ENCODE measurements at places on chromosomes 5 and 9.
A peak's percentile ranks its signal among the peaks of the same experiment; 100 is the strongest.

DNA sequence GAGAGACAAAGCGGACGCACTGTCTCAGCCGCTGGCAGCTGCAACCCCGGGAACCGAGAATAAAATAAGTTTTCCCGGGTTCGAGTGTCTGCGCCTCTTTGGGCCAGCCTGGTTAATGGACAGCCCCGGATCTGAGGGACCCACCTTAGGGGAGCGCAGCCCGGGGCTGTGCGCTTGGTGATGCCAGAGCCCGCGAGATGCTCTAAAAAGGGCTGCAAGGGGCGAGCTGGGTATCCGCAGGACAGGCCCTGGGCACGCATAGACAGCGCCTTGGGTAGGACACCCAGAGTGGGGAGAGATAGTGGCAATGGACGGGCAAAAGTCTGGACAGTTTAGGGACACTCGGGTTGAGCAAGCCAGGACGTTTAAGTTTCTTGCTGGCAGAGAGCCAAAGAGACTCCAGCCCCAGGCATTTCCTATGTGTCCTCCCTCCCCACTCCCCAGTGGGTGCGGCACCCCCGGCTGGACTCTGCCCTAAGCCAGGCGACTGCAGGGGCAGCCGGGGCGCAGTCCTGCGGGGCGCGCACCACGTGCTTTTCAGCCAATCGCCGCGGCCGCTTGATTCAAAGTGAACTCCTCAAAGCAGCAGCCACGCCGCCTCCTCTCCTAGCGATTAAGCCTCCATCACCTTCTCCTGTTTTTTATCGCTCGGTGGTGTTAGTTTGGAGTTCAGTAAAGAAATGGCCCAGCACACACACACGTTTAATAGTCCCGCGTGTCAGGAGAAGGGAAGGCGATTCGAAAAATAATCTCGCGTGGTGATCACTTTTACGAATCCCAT lies 616 bp upstream of the ENC1 start:
- no peak for DNase-seq

DNA sequence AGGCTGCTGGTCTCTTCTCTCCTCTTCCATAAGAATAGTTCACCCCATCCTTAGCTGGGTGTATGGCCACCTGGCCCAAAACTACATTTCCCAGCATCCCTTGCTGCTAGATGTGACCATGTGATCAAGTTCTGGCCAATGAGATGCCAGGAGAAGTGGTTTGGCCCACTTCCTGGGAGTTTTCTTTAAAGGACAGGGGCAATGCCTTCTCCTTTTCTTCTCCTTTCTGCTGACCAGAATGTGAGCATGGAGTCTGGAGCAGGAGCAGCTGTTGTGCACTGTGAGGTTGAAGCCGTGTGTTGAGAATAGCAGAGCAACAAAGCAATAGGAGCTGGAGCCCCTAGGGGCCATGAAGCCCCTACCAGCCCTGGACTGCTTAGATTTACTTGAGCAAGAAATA lies 36.8 kb downstream of the C9orf50 start:
- peak; percentile 40 for DNase-seq

GRCh38 chr5:123098767-123099513 lies 9.9 kb downstream of the PRDM6 start:
- no peak for DNase-seq

GRCh38 chr5:176873541-176874172 lies 25.5 kb downstream of the HK3 start:
- no peak for DNase-seq

DNA sequence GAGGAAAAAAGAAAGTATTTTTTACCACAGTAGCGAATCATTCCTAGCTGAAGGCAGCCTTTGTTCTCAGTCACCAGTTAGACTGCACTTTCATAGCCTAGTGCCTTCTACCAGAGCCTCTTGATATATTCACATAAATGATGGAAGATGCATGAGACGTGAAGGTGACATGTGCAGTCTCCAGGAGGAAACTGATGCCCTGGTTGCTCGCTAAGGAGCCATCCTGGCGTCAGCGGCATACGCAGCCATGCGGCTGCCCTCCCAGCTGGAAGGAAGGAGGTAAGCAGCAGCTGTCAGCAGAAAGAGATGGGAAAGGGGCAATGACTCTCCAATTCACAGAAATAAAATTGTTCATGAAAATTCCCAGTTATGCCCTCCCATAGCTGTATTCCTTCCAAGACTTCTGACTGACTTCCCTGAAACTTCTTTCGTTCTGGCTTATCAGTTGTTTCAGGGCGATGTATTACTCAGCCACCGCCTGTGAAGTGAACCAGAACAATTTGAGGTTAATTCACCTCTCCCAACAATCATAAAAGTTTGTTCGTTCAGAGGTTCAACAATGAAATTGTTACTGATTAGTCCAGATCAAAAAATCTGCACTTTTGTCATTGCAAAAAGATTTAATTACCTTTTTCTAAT lies 331.2 kb downstream of the NR2F1-AS1 start:
- no peak for DNase-seq

- DNase-seq: no peak
Measured at GRCh38 chr5:174616036-174616435, 108.3 kb upstream of the MSX2 start.

GRCh38 chr5:56327809-56328208 lies 94.7 kb upstream of the ANKRD55 start:
- no peak for DNase-seq

- DNase-seq: no peak
Measured at GRCh38 chr5:10663489-10664179, 97.4 kb downstream of the DAP start.

DNA sequence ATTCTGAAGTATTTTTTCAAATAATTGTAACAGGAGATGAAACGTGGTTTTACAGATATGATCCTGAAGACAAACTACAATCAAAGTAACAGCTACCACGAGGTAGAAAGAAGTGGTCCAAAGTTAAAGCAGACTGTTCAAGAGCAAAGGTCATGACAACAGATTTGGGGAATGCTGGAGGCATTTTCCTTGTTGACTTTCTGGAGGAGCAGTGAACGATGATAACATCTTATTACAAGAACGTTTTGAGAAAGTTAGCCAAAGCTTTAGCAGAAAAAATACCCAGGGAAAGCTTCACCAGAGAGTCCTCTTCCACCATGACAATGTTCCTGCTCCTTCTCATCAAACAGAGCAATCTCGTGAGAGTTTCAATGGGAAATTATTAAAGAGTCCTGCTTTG lies 145.4 kb upstream of the NREP start:
- no peak for DNase-seq

DNA sequence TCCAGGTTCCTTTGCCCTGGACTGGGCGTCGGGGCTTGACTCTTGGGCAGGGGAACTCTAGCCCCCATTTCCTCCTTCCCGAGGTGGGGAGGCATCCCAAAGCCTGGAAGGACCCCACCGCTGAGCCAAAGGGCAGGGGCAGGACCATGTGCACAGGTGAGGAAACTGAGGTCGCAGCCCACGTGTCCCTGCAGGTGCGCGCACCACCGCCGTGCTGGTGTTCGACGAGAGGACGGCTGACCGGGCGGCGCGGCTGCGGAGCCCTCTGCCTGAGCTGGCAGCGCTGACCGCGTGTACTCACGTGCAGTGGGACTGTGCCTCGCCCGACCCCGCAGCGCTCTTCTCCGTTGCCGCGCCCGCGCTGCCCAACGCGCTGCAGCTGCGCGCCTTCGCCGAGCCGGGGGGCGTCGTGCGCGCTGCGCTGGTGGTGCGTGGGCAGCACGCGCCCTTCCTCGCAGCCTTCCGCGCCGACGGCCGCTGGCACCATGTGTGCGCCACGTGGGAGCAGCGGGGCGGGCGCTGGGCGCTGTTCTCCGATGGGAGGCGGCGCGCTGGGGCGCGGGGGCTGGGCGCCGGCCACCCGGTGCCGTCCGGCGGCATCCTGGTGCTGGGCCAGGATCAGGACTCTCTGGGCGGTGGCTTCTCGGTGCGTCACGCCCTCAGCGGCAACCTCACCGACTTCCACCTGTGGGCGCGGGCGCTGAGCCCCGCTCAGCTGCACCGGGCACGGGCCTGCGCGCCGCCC lies 2.8 kb downstream of the ADGRD2 start:
- DNase-seq: no peak

DNA sequence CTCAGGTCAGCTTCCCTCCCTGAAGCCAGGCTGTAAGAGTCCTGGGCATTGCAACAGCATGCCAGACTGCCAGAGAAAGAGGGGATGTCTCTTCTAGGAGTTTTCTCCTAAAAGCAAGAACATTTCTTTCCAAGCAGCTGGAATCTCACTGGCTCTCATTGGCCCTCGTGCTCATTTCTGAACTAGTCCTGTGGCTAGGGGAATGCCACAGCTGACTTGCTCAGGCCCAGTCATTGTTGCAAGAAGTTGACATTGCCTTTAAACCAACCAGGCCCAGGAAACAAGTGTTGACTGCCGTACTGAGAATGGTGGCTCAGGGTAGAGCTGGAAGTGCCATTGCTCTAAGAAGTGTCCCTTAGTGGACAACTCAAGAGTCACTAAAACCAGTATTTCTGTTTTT lies 15.0 kb upstream of the CEP120 start:
- no peak for DNase-seq

- DNase-seq: no peak
Measured at GRCh38 chr5:59356813-59357380, 536.6 kb downstream of the PDE4D start.

- DNase-seq: no peak
Measured at GRCh38 chr5:161686149-161686548, 628 bp downstream of the GABRA6 start.

- no peak for DNase-seq
Measured at GRCh38 chr5:109161914-109162683, 247.7 kb downstream of the PJA2 start.

DNA sequence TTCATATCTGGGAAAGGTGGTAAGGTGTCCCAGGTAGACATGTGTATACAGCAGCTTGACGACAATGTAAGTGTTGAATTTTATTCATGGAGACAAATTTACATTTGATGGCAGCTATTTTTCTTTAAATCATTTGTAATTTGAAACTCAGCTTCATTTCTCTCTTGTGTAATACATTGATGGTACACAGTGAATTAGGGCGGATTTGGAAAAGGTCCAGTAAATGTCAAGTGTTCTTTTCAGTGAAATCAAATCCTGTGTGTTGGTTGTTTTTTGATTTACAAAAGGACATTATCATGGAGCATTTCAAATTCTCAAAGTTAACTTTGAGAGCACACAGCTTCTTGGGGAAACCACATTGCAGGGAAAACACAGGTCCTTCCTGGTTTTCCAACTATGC lies 30.0 kb upstream of the PCSK1 start:
- no peak for DNase-seq
